ENCODE measurements at places on chromosomes 4 and X.

DNA sequence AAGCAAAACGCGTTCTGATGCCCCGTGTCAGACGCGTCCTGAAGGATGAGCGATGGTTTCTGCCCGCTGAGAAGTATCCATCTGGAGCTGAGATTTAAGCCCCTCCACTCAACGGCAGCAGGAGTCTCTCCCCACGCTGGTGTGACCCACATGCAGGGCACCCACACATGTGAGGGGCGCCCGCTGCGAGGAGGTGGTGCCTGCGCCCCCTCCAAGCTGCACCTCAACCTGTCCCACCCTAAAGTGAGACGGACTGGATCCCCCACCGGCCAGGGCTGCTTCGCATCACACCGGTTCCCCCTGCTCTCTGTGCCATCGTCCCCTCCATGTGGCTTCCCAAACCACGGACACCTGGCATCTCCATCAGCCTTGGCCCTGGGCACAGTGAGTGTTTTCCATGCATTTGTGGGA is 4.5 kb upstream of the PDE6B start:
- no peak for DNase-seq

DNA sequence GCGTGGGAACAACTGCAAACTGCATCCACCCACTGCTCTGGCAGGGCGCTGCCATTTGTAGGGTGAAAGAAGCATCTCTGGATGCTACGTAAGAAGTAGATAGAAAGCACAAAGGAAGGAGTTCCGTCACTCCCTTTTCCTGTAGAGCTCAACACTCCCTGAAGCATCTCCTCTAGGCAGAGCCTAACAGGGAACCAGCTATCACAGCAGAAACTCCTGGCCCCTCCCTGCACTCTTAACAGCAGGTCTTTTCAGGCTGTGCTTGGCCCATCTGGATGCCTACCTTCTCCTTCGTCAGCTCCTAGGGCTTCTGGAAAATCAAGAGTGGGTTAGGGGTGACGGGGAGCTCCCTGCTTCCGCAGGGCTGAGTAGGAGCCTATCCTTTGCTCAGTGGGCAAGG is 112.9 kb upstream of the TLL1 start:
- no peak for DNase-seq

DNA sequence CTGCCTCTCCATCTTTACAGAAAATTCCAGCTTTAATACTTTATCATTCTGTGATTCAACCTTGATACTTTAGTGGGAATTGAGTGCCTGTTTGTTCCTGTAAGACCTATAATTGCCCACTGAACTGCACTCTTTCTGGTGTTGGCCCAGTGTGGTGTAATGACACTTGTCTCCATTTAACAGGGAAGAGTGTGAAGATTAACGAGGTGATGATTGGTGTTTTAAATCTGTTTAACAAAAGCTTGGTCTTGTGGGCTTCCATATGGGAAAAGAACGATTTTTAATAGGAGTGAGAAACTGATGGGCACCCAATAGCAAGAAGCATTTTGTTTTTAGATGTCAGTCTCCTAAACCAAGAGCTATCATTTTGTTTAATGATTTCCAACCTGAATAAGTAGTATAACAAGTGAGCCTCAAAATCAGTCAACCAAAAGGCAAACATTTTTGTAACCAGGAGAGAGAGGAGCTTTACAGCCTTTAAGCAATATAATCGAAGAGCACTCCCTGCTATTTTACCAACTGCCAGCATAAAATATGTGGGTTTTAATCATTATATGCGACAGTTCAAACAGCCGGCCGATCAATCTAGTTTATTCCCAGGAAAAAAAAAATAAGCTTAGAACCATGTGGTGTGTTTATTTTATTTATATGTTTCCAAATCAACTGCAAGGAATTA is 50.2 kb downstream of the SUPT20HL1 start:
- no peak for DNase-seq

DNA sequence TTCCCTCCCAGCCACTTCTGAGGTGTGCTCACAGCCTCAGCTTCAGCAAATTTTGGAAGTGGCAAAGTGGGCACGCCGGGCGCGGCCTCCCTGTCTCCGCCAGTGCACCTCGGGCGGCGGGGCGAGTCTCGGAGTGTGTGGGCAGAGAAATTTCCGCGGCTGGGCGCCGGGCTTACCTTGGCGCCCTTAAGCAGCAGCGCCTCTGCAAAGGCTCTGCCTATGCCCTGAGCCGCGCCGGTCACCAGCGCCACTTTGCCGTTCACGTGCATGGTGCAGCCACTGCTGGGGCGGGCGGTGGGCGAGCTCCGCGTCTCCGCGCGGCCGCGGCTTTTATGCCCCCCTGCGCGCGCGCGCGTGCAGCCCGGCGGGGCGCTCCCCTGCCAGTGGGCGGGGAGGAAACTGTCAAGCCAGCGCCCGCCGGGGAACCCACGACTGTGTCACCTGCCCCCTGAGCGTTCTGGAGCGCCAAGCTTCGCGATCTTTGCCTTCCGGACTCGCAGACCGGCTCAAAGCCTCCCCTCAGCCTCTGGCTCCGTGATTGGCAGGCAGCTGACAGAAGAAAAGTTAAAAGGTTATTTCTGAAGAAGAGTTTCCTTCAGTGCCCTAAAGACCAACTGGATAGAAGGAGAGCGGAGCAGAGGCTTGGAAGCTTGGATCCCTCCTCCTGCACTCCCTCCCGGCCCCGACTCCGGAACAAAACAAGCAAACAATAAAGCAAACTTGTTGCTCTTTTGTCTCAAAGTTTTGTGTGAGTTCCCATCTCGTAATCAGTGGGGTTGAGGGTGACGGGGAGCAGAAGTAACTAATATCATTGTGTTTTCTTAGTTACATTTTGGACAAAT is at the start of gene HPGD:
TSS of gene HPGD (minus strand) at position 306 of the 842 bp plus-strand sequence. CDS start at position 269, 37 bp downstream.
- DNase-seq = peak; percentile 95

DNA sequence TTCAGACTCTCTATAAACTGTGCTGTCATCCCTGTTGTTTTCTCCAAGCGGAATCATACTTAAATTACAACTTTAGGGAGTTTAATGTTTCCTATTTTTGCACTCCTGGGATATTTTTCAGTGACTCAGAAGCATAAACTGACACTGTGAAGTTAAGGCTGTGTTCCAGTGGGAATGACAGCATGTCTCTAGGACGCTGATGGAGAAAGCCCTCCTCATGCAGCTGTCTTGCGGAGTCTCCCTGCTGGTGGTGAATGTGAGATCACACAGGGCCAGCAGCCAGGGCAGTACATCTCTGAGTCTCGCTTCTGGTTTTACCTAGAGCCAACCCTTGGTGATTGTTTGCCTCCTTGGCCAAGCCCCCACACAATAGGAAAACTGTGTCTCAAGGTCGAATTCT is 53.3 kb downstream of the NFKB1 start:
- no peak for DNase-seq

DNA sequence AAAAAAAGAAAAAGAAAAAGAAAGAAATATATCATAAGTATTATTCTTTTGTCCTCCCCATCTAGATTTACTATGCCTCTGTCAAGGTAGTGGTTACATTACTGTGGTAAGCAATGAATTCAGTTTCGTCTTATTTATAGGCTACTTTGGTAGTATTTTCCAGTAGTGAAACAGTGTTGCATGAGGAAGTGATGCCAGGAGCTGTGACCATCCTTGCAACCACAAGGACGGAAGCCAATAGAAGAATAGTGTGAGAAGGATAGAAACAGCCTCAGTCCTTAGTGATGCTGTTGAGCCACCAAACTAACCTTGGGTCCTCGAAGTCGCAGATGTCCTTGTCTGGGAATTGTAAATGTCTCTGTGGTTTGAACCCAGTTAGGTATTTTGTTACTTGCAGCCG is 328.5 kb downstream of the PPP3CA start:
- DNase-seq = no peak

DNA sequence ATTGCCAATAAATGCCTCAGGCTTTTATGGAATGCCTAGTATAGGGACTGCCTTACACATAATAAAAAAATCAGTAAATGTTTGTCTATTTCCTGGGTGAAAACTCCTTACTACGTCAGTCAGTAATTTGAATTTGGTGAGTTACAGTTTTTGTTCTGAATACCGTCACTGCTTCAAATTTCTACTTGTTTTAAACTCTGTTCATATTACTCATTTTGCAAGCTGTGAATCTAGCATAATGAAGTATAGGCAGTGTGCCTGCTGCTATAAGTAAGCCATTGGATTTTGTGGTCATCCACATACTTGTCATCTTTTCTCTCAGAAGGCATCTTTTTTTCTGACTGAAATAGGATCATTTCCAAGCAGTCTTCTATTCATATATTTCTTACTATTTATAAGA is 43.1 kb downstream of the SYNPO2 start:
- DNase-seq = no peak

GRCh38 chr4:98672583-98673287 is 14.3 kb upstream of the TSPAN5 start:
- DNase-seq = no peak

- no peak for DNase-seq
Observed at GRCh38 chr4:155548173-155548572, 118.5 kb upstream of the GUCY1A1 start.

GRCh38 chrX:13821738-13822137 is 4.8 kb upstream of the GPM6B start:
- DNase-seq = no peak

DNA sequence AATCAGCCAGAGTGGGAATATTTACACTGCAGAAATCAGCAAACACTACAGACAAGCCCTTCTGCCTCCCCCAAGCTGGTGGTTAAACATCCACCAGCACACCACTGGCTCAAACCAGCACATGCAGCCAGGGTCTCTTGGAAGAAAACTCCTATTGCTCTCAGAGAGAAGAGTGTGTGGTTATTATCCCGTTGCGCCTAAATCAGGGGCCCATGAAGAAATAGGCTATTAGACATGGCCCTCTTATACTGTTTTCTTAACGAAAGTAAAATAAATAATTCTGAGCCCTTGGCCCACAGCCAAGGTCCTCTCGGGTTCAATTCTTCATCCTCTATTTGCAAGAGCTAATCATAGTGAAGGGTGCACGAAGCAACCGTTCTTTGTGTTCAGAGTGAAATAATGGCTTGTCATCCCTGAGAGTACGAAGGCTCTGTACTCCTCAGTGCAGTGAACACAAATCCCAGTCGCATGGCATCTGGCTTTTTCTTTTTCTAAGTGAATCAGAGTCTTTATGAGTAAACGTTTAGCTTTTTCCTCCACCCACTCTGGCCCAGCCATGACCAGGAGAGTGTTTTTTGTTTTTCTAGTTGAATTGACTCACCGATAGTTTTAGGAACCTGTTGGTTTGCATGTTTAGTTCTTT is 33.4 kb upstream of the RBM47 start:
- DNase-seq = no peak

DNA sequence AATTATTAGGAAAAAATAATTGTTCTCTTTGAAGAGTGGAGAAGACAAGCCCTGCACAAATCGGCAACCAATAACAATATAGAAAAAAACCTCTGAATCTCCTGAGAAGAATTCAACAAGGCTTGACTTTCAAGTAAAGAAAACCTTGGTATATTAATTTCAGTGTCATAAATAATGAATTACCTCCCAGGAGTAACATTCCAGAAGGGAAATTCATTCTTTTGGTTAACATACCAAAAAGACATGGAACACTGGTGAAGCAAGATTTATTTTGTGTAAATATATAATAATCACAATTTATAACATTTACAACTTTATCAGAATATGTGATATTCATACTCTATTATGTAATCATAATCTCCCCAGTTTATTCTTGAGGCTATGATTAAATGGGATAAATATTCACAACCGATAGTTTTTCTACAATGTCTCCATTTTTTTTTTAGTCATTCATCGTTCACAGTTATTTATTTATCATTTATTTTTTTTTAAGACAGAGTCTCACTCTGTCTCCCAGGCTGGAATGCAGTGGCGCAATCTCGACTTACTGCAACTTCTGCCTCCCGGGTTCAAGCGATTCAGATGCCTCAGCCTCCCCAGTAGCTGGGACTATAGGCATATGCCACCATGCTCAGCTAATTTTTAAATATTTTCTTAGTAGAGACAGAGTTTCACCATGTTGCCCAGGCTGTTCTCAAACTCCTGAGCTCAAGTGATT is 53.0 kb upstream of the RPS6KA6 start:
- no peak for DNase-seq

DNA sequence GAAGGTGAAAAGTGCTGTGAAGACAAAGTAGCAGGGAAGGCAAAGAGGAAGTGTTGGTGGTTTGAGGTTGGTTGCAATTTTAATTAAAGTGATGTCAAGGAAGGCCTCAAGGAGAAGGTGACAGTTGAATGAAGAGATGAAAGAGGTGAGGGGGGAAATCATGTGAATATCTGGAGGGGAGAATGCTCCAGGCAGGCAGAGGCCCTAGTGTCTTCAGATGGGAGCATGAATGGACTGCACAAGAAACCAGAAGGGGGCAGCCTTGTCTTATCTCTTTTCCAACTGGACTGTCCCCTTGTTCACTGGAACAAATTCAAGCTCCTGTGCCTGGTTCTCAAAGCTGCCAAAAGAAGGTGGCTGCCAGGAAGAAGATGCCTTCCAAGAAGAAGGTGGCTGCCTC is 68.4 kb downstream of the MAOB start:
- no peak for DNase-seq

GRCh38 chr4:792626-793092 is 33.3 kb downstream of the CPLX1 start:
- peak; percentile 79 for DNase-seq
